Right hindlimb (tissue), 1 donor: ENCODE measurements at places on chromosomes 7 and 10.

DNA sequence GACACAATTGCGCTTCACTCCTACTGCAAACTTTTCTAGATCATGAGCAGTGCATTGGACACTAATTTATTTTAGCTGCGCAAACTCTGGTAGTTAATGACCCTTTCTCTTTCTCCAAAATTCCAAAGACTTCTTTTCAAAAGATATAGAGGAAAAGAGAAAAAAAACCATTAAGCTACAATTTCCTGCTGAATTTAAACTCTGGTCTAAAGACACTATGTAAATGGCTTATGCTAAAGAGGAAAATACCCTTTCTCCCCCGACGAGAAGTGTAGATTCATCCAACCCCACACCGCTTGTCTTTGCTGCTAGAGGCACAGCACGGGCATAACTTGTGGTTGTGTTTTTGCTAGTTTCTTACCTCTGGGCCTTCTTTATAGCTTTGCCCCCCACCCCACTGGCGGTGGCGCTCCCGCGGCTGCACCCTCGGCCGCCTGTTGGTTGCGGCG, 84.1 kb downstream of the SNX10 start:
- no peak for DNase-seq

- peak; percentile 30 for DNase-seq
Observed at GRCh38 chr7:27205325-27206280, 5.7 kb upstream of the HOXA13 start.

DNA sequence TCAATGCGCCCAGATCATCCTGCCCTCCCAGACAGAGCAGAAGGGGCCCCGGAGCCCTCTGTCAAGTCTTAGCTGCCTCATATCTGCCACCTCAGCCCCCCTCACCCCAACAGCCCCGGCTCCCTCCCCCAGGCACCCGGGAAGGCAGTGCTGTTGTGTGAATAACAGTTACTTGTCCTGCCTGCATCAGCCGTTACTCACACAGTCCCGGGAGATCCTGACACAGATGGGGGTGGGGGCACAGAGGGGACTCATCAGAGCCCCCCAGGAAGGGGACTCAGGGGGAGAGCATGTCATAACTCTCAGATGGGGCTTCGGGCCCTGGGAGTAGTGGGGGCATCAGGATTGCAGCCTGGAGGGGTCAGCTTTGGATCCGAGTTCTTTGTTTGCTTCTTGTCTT, 12.4 kb upstream of the SERPINE1 start:
- no peak for DNase-seq

- no peak for DNase-seq
Observed at GRCh38 chr10:42776681-42777080, 5.9 kb upstream of the BMS1 start.

DNA sequence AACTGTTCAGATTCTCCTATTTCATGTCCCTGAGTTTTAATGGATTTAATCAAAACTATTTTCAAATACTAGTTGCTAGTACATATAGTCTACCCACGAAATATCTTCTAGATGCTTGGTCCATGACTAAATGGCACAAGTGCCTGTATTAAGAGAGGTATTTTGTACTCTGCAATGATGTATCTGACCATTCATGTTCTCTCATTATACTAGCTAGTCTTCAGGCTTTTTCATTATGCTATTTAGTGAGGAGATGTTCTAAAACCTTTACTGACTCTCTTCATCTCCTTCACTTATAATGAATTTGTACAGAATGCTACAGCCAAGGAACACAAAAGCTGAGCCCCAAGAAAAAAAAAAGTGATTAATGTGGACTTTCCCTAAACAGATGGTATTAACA, 222.5 kb downstream of the AHR start:
- DNase-seq: no peak

- no peak for DNase-seq
Observed at GRCh38 chr10:124928545-124928944, 13.4 kb upstream of the ZRANB1 start.

DNA sequence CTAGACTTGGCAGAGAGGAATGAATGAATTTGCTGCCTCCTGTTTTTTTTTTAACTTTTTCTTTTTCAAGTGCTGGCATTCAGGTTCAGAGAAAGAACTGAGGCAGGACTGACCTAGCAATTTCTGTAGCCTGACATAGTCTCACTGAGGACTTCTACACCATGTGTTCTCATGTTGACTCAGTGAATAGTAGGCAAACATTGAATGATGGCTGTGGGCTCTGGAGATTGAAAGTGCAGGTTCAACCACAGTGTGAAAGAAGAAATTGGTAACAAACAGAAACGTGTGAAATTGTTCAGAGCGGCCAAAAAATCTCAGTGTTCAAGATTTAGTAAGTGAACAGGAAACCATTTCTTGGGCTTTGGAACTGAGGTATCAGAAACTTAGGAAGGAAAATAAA, 322.4 kb upstream of the GHITM start:
- no peak for DNase-seq

- no peak for DNase-seq
Observed at GRCh38 chr7:112185005-112185834, 21.0 kb downstream of the DOCK4 start.

DNA sequence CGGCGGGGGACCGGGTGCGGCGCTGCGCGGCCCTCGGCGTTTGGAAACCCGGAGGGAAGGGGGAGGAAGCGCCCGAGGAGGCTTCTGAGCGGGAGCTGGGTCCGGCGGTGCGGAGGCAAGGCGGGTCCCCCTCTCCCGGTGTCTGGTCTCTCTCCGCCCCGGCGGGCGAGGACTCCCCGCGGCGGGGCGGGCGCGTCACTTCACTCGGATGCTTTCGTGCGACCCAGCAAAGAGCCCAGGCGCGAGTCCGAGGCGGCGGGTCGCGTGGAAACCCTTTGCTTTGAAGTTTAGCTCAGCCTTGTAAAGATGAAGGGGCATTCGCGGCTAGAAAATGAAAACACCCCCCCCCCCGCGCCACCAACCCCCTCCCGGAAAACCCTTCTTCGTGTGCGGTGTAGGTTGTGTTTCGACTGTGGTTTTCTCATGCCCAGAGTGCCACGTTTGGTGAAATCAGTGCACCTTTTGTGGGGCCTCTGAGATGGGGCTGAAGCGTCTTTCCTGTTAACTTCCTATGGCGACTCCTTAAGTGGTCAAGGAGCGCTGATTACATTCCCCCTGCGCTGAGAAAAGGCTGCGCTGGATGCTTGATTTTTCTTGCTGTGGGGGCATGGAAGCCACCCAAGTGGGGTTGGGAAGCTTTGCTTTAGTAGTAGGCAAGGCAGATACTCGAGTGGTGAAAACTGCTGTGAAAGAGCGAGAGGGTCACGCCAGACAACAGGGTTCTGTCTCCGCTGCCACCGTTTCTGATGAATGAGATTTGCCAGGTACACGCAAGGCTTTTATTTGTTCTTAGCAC, 876 bp downstream of the GNAI1 start:
- peak; percentile 67 for DNase-seq

DNA sequence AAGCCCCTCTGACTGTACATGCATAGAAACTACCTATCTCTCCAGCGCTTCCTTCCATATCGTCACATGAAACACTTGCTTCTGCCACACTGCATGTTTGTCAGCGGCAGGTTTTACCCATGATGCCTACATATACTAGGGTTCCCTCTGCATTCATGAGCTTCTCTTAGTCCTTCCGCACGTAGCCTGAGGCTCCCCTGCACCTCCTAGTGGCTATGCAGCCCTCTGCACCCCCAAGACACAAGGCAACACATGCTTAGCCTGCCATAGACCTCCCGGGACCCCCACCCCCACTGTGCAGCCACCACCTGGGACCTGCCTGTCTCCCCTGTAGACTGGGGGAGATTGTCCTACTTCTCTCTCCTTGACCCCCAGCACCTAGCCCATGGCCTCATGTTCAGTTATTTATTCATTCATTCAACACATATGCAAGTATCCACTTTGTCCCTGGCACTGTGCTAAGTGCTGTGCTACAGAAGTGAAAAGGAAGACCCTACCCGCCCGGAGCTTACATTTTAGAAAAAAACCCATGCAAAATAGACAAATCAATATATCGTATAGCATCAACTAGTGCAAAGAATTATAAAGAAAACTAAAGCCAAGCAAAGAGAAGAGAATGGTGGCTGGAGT, 23.5 kb downstream of the TMEM273 start:
- DNase-seq: peak; percentile 50

GRCh38 chr7:158266817-158267741, 320.5 kb downstream of the PTPRN2 start:
- DNase-seq: no peak

GRCh38 chr7:6385909-6386560, 61.7 kb downstream of the DAGLB start:
- no peak for DNase-seq

DNA sequence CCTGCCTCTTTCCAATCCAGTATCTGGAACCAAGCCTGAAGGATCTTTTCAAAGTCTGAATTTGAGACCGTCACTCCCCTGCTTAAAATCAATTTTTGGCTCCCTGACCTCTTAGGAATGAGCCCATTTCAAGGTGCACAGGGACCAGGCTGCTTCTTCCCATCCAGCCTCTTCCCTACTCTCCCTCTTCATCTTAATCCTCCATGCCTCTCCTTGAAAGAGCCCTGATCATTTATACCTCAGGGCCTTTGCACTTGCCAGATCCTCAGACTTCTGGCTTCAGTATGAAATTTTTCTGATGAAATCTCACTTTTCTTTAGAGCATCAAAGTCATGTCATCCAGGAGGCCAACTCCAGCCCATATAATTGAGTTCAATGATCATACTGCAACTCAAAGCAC, 399.5 kb upstream of the CELF2 start:
- no peak for DNase-seq

DNA sequence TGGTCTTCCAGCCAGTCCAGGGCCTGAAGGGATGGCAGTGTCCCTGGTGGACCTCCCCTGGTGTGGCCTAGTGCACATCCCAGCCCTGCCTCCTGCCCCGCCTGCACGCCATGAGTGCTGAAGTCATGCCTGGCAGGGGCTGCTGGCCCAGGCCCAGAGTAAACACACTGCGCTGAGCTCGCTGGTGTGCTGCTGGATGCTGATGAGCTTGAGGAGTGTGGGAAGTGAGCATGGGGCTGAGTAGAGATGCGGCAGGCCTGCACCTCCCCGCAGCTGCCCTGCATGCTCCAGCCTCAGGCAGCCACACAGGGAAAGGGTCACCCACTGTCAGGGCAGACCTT, 43.2 kb downstream of the HTRA1 start:
- peak; percentile 94 for DNase-seq

DNA sequence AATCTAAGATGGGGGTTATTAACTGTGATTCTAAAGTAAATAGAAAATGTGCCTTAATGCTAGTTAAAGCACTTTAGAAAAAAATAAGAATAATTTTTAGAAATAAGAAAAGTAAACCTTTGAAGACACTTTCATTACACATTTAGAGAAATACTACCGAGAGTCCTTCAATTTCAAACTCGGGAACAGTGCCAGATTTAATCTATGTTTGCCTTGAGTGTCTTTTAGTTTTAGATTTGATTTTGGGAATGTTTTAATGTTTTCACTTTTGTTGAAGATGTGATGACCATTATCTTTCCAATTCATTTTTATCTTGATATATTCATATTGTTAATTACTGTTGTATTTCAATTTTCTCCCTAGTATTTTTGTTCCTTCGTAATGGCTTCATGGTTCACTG, 592.7 kb upstream of the MGMT start:
- DNase-seq: no peak

DNA sequence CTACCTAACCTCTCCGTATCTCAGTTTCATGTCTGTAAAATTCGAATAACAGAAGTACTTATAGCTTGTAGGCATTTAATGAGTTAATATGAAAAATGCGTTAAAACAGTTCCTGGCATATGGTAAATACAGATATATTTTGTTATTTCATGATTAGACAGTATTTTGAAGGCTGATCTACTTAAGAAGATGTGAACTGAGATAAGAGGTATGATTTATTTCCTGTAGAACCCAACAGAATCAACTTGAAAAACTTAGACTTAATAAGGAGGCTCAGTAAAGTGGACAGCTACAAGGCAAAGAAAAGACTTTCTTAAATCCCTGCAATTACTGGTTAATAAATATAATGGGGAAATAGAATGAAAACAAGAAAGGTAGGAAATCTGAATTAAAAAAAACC, 103.3 kb downstream of the FANK1 start:
- DNase-seq: no peak

- no peak for DNase-seq
Observed at GRCh38 chr10:57754803-57755202, 512.9 kb downstream of the IPMK start.

DNA sequence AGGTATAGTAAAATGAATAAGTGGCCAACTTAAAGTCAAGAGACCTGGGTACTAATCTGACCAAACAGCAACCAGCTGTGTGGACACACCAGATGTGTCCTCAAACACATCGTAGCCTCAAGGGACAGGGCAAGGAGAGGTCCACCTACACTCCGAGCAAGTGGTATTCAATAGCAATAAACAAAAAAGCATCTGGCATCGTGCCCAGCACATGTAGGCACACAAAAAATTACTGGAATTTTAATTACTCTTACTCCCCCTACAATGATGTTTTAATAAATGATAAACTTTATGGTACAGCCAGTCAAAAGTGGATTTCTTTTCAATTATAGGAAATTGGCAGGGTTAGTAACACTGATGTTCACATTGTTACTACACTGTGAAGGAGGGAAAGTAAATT, 3.5 kb upstream of the RGS10 start:
- DNase-seq: no peak

- no peak for DNase-seq
Observed at GRCh38 chr10:14102056-14102455, 228.7 kb downstream of the FRMD4A start.

GRCh38 chr7:90461219-90461618, 8.2 kb upstream of the PTTG1IP2 start:
- DNase-seq: no peak

DNA sequence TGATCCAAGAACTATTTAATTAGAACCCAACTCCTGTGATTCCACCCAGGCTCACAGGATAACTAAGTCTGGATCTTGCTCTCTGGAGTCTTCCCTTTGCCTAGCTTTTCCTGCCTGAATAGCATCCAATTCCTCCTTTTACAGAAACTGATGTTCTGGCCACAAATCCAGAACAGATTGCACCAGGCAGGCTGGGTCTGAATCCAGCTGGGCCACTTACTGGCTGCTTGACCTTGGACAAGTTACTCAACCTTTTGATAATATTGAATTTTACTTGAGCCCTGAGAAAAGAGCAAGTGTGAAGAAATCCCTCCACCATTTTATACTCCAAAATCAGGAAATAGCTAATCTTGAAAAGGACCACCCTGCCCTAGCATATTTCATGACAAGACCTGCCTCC, 55.5 kb upstream of the SLC35G1 start:
- no peak for DNase-seq

- no peak for DNase-seq
Observed at GRCh38 chr10:35097510-35097909, 7.4 kb upstream of the CUL2 start.

DNA sequence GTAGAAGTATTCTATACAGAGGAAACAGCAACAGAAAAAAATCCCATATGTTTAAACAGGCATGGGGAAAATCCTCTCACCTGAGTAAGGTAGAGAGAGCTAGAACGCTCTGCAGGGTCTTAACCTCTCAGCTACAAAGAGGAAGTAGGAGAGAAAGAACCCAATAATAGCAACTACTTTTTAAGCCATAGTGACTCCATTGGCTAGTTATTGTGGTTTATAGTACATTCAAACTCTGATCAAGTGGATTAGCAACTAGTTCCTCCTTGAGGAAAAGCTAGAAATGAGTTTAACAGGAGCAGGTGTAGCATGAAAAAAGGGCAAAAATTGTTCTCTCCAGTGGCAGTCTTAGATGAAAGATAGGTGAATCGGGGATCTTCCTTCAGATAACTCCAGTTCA, 89.7 kb downstream of the HGF start:
- no peak for DNase-seq
